ENCODE measurements at places on chromosomes 7 and 10. TPM values are rescaled to one million over a fixed set of nuclear protein-coding genes. Genes with fewer than 3 reads are reported as not detected.

The POLR3A gene
- total RNA-seq: 14.9 TPM

The BHLHA15 gene
- total RNA-seq: not detected

The RELN gene
- total RNA-seq: 5.5 TPM

The CCDC7 gene
- 16.6 TPM for total RNA-seq

GRCh38 chr10:72694476-72695369, 2.8 kb downstream of the MCU start:
- peak; percentile 16 for DNase-seq

GRCh38 chr7:87875151-87876039, 765 bp downstream of the SLC25A40 start:
- DNase-seq: peak; percentile 34

DNA sequence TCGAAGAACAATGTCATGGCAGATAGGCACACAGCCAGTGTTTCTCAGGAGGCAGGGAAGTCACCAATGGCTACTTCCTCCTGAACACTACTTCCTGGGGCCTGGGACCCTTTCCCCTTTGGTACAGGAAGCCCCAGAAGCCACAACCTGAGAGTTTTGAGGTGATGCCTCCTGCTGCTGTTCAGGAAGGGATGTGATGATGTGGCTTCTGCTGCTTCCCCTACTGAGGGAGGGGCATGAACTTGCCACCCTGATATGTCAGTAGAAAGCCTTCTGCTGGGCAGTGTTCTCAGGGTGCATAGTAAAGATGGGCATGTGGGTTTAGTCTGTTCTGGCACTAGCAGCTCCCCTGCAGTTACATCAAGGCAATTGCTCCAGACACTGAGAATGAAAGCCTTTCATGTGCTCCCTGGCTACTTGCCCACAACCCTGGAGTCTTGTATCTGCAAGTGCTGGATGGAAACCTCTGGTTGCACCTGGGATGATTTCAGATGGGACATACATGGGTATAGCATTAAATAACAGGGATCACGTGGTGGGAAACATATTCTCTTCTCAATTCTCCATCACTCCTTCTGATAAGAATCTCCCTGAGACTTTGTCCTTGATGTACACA, 69.3 kb downstream of the ADRA2A start:
- peak; percentile 12 for DNase-seq

- DNase-seq: no peak
These were observed 51.4 kb downstream of the MICALL2 start for GRCh38 chr7:1407892-1408291.

DNA sequence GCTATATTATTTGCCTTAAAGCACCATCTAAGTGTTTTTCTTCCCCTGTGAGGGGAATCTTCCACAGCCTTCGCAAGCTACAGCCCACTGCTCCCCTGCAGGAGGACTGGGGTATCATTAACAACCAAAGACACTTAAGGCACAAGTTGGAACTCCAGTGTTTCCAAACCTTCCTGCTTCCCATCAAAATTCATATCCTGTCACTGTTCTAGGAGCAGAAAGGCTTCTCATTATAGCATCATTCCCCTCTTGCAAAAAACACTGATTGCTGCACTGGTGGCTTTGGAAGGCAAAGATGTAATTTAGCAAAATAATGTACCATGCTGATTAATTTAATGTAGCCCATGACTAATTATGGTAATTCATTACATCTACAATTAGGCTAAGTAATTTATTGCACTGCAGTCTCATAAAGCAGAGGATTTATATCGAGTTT, 207.2 kb downstream of the SKAP2 start:
- DNase-seq: no peak

- DNase-seq: no peak
These were observed 80.7 kb downstream of the CDK6 start for GRCh38 chr7:92755680-92756079.

GRCh38 chr7:22949944-22950343, 64.0 kb downstream of the HYCC1 start:
- DNase-seq: no peak

DNA sequence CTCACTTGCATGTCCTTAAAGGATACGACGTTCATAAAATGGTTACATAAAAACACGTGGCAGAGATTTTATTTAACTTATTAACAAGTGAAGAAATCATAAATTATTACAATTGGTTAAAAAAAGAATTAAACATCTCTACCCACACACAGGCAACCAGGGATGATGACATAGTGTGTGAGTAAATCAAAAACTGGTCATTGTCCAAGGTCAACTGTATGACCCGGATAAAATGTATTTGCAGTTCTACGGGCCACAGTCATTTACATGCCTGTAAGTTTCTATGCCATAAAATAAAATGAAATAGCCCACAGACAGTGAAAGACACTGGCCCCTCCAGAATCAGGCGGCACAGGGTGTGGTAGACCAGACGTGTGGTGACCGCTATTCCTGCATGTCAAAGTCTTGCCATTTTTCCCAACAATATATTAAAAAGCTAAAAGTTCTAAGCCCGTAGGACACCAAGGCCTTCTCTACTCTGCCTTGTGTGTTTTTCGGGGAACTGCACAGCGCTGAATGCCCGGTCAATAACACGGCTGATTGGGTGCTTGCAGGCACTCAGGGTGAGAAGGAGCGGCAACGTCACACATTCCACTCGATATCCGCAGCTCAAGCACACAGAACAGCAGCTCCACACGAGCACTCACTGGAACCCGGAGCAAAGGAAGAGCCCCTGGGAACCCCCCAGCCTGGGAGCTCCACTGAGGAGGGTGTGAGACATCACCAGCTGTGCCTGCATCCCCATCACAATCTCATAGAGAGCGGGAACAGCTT, 143.3 kb upstream of the PPP2R2D start:
- DNase-seq: no peak

DNA sequence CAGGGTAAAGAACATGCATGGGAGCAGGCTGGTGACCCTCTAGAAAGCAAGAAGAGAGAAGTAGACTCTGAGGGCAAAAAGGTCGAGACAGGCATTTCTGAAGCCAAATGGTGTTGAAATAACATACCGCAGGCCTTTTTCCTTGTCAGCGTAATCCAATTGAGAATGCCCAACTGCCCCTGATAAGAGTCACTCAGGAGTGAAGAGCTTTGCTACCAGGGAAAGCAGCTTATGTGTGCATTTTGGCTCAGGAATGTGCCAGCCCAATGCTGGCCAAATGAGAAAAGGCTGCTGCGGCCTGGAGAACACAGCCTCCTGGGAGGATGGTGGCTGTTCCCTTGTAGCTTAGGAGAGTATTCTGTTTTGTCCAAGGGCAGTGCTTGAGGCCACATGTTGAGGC, 61.4 kb upstream of the NFKB2 start:
- DNase-seq: no peak

DNA sequence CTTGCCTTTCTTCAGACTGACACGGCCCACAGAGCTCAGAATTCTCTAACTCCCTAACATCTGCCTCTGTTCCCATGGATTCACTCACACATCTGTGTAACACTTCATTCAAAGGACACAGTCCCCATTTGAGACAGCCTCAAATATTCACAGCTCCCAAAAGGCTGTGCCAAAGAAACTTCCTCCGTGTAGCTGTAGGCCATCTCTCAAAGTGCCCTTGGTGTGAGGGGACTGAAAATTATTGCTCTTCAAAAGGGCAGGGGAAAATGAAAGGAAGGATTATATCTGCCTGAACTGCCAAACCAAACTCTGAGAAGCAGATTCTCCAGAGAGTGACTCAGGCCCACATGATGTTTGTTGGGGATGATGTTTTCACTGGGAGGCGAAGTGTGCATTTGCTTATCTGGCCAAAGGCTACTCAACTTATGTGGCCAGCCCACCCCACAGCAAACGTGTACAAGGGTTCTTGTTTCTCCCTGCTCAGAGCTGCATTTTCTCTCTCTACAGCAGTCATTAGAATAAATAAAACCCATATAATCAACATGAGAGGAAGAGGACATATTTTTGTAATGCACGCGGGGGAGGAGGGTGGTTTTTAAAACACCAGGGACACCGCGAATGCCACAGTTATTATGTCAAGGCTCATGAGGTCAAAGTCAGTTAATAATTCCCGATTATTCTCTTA, 302.4 kb upstream of the NFE2L3 start:
- peak; percentile 62 for DNase-seq

- peak; percentile 65 for DNase-seq
These were observed 506.4 kb upstream of the C7orf33 start for GRCh38 chr7:148084138-148084537.

GRCh38 chr7:7434329-7434728, 101.3 kb downstream of the COL28A1 start:
- no peak for DNase-seq

DNA sequence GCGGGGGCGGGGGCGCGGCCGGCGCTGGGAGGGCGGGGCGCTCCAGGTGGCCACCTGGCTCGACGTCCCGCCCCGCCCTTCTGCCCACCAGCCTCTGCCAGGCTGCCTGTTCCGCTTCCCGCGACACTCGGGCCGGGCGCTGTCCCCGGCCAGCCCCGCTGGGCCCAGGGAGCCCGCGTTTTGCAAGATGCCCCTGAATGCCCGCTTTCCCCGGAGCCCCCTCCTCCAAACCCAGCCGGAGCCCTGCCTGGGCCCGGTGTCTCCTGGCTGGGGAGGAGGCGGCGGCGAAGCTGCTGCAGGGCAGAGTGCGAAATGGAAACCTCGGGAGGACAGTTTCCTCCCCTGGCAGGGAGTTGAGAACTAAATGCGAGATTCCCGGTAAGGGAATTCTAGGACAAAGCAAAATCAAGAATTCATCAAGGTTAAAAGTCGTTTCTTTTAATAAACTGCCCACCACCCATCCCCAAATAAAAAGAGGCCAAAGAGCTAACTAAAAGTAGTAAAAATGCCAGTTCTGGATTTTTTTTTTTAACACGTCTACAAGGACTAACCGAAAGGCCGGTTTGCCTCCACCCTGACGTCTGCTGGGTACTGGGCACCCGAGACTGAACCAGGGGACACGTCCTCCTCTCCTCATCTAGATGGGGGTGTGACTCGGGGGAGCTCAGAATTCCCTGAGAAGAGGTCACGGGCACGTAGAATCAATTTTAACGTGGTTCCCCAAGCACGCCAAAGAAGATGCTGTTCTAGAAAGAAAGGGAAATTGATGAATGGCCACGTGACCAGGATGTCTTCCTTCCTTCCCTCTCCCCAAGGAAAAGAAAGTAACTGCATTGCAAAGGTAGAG, 200.4 kb upstream of the NFE2L3 start:
- peak; percentile 43 for DNase-seq
